ENCODE measurements at places on chromosomes 16 and 17. TPM values are rescaled to one million over a fixed set of nuclear protein-coding genes. Genes with fewer than 3 reads are reported as not detected.
A peak's percentile ranks its signal among the peaks of the same experiment; 100 is the strongest.

The CCL7 gene
- total RNA-seq: 4.9 TPM

The CCDC43 gene
- total RNA-seq: 25.7 TPM

The CSNK1D gene
- total RNA-seq: 24.5 TPM

DNA sequence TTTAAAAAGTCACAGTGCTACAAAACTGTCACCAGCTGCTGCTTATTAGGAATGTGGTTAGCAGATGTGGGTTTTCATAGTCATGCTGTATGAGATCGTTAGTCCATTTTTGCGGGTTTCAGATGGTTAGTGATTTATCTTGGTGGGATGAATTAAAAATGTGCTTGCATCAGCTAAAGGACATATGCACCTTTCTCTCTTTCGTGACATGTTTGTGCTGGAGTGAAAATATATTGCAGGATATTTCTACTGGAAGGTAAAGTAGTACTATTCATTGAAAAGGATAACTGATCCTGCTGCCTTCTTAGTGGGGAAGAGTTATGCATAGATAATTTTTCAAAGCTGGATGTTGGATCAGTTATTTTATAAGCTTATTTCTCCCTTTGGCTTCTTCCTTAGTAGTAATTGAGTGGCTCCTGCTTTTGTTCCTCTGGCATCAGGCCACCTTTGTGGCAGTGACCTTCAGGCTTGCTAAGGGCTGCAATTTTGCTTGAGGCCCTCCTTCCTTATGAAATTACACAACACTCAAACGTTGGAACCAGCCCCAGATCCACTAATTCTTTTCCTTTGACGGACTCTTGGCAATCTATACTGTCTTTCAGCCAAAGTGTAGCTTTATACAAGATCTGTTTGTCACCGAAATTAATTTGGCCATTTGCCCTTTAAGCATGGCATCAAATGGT lies 7.5 kb upstream of the SNTB2 start:
- peaks cover 37% of the 10 kb centered on the region for H3K4me1 ChIP-seq
- H3K36me3 ChIP-seq: no peaks in the 10 kb centered on the region
- H3K27me3 ChIP-seq: no peaks in the 10 kb centered on the region
- H3K4me3 ChIP-seq: peak overlapping the region; percentile 14

- H3K4me3 ChIP-seq: no peak overlapping the region
Measured at GRCh38 chr17:8621585-8621984, 8.9 kb downstream of the MYH10 start.

DNA sequence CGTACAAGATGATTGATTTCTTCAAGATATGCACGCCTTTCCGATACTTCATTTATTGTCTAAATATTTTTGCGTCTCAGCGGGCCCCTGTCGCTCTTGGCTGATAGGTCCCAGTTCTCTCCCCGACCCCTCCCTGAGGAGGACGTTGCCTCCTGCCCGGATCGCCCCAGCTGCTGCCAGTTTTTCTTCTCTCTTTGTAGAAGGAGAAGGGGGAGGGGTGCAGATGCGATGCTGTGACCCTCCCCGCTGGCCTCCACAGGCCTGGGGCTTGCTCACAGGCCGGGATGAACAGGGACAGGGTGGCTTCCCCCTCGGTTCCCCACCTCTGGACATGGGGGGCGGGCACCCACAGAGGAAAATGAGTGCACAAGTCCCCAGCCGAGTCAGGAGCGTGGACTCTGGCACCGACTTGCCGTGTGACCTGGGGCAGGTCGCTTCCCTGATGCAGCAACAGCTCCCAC lies 53.6 kb upstream of the ZC3H18 start:
- H3K27ac ChIP-seq: no peak overlapping the region
- H3K27me3 ChIP-seq: no peaks in the 10 kb centered on the region
- no peaks in the 10 kb centered on the region for H3K36me3 ChIP-seq

- no peak overlapping the region for H3K27ac ChIP-seq
- peaks cover 10% of the 10 kb centered on the region for H3K27me3 ChIP-seq
- no peak overlapping the region for H3K4me3 ChIP-seq
- no peaks in the 10 kb centered on the region for H3K36me3 ChIP-seq
Measured at GRCh38 chr16:57383276-57384247, 11.3 kb downstream of the CX3CL1 start.

DNA sequence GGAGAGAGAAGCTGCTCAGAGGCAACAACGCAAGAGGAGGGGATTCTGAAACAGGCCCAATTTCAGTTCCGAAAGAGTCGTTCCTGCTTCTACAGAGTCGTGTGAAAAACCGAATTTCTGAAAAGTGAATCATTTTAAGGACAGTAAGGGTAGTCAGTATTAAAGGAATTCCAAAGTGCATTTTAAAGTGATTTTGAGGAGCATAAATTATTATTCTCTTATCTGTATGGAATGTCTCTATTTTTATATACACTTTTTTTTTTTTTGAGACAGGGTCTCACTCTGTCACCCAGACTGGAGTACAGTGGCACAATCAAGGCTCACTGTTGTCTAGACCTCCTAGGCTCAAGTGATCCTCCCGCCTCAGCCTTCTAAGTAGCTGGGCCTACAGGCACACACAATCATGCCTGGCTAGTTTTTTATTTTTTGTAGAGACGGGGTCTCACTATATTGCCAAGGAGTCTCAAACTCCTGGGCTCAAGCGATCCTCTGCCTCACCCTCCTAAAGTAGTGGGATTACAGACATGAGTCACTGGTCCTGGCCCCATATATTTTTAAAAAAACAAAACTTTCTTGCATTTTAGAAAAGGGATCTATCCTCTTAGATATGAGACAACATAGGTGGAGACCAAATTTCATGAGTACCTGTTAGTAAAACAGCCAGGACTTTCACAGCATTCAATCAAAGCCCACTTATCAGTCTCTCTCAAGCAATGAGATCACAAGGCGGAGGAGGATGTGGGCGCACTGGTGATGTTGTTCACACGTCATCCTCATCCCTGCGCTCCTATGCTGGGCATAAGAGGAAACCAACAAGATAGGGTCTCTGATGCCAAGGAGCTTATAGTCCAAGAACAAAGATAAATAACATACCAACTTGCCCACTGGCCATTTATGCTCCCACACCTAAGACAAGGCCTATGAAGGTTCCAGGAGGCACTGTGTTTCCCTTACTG lies 53.2 kb downstream of the SMG6 start:
- no peaks in the 10 kb centered on the region for H3K27me3 ChIP-seq
- H3K36me3 ChIP-seq: no peaks in the 10 kb centered on the region
- peak; percentile 52 for DNase-seq
- H3K4me1 ChIP-seq: peaks cover 24% of the 10 kb centered on the region
- H3K27ac ChIP-seq: peak overlapping the region; percentile 72

DNA sequence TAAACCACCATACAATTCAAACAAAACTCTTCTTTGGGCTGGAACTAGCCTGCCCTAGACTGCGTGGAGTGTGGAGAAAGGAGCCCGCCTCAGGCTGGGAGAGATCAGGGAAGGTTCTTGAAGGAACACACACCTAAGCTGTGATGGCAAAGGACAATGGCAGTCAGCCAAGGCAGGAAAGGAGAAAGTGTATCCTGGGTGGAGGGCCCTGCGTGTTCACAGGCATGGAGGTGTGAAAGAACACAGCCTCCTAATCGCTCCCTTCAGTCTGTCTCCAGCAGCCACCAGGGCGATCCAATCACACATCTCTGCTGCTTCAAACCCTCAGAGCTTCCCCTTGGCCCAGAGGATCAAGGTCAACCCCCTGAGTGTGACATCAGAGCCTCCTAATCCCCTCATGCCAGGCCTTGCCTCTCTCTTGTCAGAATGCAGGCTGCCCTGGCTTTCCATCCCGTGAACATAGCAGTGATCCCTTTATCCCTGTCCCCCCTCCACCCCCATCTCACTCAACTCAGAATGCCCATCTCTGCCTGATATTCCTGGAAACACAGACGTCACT lies 173.0 kb downstream of the KATNIP start:
- H3K36me3 ChIP-seq: 0 out of 2 replicates have a peak, but pooled peaks cover 3% of the 10 kb centered on the region
- no peak for DNase-seq
- H3K4me1 ChIP-seq: peaks cover 14% of the 10 kb centered on the region
- H3K27ac ChIP-seq: no peak overlapping the region
